ENCODE measurements at places on chromosomes 4 and X.

DNA sequence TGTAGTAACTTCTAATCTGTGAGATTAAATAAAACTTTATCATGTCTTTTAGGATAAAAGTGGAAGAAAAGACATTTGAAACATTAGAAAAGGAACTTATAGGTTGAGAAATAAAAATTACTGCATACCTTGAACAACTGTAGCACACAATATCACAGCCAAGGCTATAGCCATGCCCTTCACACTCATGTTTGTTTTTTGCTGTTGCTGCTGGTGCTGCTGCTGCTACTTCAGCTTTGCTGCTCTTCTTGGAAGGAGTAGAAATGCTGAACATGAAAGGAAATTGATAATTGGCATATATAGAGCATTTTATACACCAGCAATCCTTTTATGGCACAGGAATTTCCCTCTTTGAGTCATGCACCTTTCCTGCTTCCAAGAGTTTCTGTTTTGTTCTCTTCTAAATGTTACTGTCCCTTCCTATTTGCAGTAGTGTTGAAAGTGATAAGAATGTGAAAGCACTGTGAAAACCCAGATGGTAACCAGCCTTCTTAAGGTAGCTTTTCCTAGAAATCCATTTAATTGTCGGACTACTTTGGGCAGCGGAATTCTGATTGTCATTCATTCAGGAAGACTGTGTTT is at the start of gene CXCL11:
CXCL11 (minus strand) TSS at position 272 of the 582 bp plus-strand sequence; CDS start at position 189, 83 bp downstream.
- no peak for DNase-seq

DNA sequence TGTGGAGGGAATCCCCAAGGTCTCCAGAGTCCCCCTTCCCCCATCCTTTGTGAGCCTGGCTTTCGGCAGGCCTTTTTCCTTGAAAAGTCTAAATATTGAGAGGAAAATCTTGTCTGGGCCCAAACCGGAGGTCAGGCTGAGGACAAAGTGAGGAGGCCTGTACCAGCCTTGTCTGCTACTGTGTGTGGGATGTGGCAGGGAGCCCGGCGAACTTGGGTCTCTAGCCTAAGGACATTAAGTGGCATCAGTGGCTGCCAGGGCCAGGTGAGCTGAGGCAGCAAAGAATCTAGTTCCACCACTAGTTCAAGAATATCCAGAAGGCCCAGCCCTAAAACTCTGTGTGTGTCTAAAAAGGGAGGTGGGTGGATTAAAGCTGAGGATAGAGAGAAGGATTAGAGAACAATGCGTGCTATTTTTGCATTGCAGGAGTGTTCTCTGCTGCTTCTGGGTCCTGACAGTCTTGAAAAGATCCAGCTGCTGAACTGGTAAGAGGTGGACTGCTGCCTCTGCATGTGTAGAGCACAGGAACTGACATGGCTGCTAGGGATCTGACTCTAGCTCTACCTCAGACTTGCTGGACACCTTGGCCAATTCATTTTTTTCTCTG is 1.2 kb upstream of the AMER1 start:
- DNase-seq, result no peak

GRCh38 chr4:13403326-13403725 is 80.8 kb downstream of the RAB28 start:
- no peak for DNase-seq

DNA sequence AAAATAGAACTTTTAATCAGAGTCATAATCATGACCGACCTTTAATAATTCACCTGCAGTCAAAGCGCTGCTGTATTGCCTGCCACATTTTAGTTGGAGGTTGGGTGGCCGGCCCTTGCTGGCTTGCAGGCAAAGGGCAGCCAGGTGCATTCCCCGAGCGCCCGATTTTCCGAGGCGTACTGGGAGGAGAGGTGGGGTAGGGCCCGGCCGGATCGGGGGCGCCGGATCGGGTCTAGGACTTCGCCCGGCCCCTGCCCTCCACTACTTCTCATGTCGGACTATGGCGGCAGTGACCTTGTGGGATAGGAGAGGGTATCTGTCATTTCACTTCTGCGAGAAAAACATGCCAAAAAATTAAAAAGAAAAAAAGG is 2.5 kb upstream of the RS1 start:
- DNase-seq, result no peak

GRCh38 chrX:133745349-133745748 is 240.0 kb downstream of the GPC3 start:
- no peak for DNase-seq

DNA sequence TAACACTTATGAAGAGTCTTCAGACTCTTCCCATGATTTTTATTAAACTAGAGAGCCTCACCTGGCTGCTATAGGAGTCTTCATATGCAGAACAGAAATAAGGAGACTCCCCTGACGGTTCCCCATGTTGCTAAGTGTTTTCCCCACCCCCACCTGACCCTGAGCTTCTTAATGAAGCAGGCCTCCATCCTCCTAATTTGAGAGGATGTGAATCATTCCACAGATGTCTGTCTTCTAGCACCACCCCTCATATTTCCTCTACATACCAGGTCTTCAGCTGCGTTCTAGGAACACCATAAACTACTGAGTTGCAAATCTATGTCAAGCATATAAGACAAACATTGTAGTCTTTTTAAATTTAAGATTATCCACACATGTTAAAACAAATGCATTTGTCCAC is 36.9 kb downstream of the RP2 start:
- no peak for DNase-seq

DNA sequence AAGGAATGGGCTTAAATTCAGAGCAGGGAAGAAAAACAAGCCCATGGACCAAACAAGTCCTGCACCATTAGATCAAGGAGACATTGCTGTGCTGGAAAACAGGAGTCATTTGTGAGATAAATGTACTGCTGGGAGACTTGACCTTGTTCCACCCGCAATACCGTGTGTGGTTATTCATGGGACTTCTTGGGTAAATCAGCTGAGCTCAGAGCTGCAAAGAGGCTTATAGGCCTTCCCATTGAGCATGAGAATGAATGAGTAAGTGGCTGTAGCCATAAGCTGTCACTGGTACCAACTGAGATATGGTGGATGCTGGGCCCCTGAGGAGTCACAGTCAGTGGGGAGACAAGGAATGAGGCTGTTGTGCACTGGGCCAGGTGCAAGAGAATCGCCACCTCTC is 2.3 kb upstream of the CYTL1 start:
- no peak for DNase-seq

DNA sequence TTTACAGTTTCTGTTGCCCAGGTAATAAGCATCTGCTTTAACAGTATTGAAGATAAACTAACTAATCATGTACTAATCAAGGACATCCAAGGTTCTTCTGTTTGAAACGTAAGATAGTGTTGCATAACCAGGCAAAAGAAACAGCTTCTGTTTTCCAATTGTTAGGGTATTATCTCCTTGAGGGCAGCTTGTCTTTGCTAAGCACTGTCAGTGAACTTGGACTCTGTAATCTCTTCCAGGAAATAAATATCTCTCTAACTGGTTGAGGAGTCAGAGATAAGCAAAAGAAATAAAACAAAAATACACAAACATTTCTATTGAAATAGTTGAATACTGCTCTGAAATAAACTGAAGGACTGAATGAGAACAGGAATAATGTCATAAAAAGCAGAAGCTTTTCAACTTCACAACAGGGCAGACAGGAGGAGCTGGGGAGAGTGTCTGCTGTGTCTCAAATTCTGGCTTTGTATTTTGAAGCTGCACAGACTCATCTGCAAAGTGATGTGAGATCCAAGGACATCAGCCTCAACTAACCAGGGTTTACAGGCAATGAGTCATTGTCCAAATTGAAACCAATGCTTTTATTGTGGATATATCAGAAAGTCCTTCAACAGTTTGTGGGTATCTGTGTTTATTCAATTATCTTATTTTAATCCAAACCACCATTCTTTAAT is 1253.0 kb upstream of the PCDH7 start:
- DNase-seq, result no peak

- DNase-seq, result no peak
Observed at GRCh38 chrX:22073928-22074327, 41.8 kb downstream of the PHEX start.

- no peak for DNase-seq
Observed at GRCh38 chr4:165799384-165799815, 73.6 kb upstream of the TLL1 start.

DNA sequence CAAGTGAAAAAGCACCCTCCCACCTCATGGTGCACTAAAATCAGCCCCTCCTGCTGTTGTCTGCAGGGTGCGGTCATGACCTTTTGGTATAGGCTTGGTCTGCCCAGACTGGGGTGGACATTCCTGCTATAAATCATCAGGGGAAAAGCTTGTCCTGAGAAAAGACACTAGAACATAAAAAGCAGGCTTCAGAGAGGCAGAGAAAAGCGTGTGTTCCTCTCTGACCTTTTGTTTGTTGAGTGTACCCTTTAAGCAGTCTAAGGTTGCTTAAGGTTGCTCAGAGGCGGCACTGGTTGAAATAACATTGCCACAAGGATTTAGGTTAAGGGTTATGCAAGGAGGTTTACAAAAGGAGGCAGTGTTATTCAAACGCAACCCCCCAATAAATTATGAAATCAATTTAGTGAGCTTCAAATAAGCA is 43.5 kb downstream of the CCDC158 start:
- no peak for DNase-seq

GRCh38 chrX:22360129-22360528 is 87.4 kb downstream of the CBLL2 start:
- DNase-seq, result no peak

GRCh38 chrX:16786791-16787735 is 797 bp downstream of the TXLNG start:
- peak; percentile 36 for DNase-seq

GRCh38 chrX:153469811-153470410 is 465 bp downstream of the HAUS7 start:
- peak; percentile 6 for DNase-seq

- no peak for DNase-seq
Observed at GRCh38 chrX:44937606-44938005, 64.6 kb downstream of the KDM6A start.

DNA sequence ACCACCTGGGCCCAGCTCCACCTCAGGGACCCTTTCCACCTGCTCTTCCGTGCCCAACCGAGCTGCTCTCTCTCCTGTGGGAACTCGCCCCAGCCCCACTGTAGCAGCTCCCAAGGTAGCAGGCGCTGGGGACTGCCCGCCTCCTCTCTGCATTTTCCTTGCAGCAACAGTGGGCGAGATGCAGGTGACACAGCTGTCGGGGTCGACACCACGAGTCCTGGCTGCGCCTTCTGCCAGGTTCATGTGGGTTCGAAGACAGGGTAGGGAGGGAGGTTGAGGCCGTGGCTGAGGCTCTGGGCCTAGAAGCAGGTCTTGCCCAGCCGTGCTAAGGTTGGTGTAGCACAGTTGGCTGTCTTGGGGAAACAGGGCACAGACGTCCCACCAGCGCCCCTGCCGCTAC is 245.2 kb upstream of the FSTL5 start:
- DNase-seq, result no peak

GRCh38 chrX:27918799-27919198 is 62.5 kb downstream of the DCAF8L1 start:
- DNase-seq, result no peak

DNA sequence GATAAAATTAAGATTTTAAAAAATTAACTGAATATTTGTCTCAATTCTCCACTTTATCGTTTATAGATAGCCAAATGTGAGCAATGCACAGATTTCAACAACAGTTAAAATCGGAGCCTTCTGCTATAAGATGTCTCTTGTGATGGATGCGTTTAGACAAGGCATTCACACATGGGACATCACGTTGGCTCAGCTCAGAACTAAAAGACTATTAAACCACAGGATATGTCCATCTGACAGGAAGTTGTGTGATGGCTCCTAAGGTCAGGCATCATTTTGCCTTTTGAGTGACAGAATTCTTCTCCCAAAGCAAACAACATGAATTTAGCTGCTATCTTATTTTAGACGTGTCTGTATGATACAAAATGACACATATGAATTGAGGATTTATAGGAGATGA is 17.3 kb upstream of the VCX3B start:
- DNase-seq, result no peak

- no peak for DNase-seq
Observed at GRCh38 chrX:114675365-114675764, 91.5 kb downstream of the HTR2C start.

DNA sequence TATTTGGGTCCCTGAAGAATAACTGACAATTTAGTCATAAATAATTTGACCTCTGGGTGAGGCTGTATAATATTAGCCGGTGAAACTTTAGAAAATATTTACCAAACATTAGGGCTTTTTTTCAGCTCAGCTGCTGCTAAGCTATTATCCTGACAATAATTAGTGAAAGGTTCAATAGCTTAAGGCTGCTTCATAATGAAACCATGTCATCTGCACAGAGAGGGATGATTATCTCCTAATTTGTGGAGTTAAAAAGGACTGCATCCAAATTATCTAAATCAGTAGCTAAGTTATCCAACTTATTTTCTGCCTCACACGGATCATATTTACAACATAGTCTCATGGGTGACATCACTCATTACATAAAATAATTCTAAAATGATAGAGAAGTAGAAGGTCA is 1249.8 kb downstream of the RAPGEF2 start:
- no peak for DNase-seq

DNA sequence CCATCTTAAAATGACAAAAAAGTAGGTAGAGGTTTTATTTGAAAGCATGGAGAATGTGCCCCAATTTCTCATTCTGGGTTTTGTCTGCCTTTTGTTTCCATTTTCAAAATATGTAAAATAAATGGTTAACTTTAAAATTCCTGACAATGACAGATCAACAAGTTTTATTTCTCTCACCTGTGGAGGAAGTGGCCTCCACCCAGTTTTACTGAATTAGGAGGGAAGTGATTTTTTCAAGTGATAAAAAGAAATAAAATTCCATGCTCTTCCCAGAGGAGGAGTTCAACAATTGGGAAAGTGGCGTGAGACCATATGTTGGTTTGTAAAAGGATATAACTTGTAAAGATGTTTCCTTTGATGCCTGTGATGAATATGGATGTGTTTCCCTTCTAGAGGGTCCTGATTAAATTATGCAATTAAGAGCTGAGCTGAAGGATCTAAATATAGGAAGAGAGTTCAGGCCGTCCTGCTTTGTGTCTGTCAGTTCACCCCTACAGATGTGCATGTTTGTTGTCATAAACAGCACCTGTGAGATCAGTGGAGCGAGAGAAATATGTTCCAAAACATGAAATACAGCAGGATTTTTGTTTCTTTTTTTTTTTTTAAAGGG is 19.5 kb downstream of the SMAD1 start:
- DNase-seq, result no peak

DNA sequence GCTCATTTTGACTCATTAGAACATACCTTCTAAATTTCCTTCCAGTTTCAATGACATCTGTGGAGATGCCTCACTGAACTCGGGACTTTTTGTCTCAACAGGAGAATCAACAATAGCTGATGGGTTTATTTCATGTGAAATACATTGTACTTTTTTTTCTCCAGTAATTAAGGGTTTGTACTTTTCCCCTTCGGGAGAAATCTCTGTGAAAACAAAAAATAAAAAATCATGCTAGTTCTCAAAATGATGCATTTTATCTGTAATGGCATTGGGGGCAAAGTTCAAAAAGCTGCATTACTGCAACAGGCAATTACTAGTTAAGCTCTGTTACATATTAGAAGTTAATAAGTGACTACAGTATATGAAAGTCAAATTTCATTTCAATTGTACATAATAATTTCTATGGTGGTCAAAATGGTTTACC is 167.3 kb upstream of the SH3RF1 start:
- DNase-seq, result no peak

GRCh38 chrX:7163146-7163677 is 15.3 kb upstream of the PUDP start:
- DNase-seq, result no peak
